ENCODE measurements at places on chromosomes 4 and X.

GRCh38 chr4:169311643-169312365, 41.0 kb upstream of the SH3RF1 start:
- peak; percentile 74 for DNase-seq

GRCh38 chrX:87728024-87728423, 210.4 kb downstream of the KLHL4 start:
- no peak for DNase-seq

- DNase-seq, result no peak
Observed at GRCh38 chr4:165440415-165441158, 61.8 kb downstream of the CPE start.

DNA sequence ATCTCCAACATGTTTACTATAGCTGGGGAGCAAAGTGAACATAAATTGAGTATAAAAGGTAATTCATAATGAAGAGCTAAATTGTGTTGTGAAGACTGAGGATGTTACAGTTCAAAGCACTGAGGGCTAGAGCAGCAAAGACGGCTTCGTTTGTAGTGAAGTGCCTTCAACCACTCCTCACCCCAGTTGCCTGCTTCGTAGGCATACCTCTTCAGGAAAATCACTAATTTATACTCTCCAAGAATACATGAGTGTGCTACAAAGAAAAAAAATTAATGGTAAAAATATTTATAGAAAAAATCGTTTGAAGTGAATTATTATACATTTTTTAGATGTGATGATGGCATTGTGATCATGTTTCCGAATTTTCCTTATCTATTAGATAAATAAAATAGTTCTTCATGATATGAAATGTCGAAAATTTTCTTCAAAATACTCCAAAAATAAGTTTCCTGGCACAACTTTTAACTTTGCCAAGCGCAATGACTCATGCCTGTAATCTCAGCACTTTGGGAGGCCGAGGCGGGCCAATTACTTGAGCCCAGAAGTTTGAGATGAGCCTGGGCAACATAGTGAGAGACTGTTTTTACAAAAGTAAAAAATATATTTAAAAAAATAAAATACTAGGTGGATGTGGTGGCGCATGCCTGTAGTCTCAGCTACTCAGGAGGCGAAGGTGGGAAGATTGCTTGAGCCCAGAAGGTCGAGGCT, 41.6 kb downstream of the ZFP42 start:
- DNase-seq, result no peak

DNA sequence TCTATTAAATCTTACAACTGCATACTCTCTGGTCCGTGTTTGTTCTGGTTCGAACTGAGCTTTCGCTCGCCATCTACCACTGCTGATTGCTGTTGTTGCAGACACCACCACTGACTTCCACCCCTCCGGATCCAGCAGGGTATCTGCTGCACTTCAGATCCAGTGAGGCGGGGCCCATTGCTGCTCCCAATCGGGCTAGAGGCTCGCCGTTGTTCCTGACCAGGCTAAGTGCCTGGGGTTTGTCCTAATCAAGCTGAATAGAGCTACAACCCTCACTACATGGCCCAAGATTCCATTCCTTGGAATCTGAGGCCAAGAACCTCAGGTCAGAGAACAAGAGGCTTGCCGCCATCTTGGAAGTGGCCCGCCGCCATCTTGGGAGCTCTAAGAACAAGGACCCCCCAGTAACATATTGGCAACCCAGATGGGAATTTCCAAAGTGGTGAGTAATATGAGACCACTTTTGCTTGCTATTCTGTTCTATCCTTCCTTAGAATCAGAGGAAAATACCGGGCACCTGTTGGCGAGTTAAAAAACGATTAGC, 43.3 kb downstream of the ENOPH1 start:
- DNase-seq, result no peak

DNA sequence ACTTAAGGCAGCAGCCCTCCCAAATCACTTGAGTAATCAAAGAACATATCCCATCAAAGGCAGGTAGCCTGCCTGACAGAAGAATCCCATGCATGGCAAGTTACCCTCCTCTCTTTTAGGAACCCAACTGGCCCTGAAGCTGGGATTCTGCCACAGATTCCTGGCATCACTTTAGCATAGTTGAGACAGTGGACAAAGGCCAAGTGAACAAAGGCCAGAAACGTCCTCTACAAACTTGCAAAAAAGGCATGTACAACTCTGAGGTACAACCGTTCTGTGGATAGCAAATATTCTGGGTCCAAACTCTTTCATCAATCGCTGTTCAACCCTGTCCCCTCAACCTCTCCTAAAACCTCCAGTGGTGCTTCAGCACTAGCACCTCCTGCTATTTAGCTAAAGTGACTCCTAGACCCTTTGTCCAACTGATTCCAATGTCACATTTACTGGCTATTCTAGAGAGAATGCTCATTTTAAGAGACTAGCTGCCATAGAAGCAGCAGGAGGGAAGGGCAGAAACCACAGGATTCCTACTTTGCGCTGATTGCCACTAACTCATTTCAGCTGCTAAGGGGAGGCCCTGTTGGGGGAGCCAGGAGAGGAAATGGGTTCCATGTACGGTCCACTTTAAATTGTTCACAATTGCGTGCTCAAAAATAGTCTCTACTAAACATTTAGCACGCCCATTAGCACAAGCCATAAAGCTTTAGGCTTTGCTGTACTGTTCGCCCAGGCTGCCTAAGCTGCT, 105.9 kb downstream of the SHROOM4 start:
- DNase-seq, result no peak

GRCh38 chr4:153348006-153348405, 3.5 kb downstream of the MND1 start:
- DNase-seq, result no peak

- DNase-seq, result no peak
Observed at GRCh38 chr4:16449406-16449805, 223.1 kb upstream of the TAPT1 start.

DNA sequence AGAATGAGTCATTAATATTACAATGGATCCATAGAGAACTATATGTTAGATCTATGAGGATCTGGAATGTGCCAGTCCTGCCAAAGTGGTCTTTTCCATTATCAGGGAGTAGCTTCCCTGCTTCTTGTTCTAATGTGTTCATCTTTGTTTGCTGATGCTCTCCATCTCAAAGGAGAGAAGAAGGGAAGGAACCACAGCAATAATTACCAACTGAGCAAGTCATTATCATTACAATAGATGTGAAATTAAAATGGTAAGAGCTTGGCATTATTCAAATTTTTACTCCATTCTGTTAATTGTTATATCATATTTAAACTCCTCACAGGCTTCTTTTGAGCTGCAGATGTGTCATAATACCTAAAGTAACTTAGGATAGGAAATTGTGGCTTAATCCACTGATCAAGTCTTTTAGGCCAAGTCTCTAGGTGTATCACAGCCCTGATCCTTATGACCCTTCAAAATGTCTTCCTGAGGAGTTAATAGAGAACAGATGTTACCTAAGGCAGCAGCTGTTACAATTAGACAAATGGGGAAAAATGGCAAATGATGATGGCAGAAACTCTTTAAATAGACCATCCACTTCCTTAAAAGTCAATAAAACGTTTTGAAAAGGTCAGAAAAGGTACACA, 1492.7 kb upstream of the IGFBP7 start:
- no peak for DNase-seq

DNA sequence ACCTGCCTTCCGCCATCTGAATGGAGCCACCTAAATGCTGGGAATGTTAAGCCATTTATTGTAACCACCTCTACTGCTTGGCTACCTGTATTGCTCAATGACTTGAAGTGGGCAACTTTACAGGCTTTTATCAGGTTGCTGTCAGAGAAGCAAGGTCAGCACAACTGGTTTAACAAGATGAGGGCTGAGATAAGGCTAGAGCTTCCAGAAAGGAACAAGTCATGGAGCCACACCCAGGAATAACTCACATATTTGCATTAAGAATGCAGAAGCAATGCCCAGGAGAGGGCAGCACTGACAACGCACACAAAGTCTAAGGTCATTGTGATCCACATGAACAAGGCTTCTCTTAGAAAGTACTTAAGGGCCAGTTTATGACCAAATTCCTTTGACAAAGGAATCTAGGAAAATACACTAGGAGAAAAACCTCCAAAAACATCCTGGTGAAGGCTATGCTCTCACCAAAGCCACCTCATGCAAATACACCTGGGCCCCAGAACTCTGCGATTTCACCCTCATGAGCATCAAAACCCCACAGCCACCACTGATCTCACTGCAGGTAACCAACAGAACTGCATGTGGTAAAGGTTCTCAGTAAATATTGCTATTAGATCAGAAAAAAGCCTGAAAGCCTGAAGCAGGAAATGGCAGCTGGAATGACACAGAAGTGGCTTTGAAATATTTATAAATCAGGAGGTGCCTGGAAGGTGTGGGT, 15.0 kb upstream of the STS start:
- DNase-seq, result no peak

DNA sequence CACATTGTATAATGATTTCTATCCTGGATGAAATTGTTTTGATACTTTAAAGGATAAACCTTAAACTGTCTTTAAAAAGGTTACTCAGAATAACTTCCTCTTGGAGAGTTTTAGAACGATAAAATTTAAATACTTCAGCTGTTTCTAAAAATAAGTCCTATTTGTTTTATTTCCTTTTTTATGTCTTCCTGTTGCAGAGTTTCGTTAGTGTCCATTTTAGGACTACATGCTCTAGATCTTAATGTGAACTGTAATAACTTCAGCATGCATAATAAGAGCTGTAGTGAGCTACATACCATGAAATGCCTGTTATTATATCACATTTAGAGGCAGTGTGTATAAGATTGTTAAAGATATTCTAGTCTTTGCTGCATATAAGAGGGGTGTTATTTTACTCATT, 14.6 kb downstream of the ATP10D start:
- DNase-seq, result no peak

- no peak for DNase-seq
Observed at GRCh38 chrX:39648548-39649254, 449.1 kb downstream of the BCOR start.

GRCh38 chr4:161186750-161187149, 977.0 kb downstream of the FSTL5 start:
- DNase-seq, result no peak

DNA sequence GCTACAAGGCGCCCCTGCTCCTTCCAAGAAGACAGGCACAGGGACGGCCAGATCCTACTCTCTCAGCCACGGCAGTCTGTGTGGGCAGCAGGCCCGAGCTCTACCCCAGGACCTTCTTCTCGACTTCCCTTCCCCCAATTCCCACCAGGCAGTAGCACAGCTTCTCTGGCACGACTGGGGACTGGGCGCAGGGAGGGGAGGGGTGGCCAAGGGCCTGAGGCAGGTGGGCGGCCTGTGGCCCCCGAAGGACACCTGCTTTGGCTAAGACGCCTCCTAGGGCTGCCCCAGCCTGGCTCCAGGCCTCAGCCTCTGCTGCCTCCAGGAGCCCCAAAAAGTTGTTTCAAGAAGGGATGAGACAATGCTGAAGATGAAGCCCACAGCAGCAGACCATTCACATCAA, 24.2 kb upstream of the IRF2 start:
- DNase-seq, result no peak

Measured in iPS DF 6.9 (cell line).